ENCODE measurements at places on chromosomes 3 and 15.

- peak; percentile 75 for DNase-seq
Measured at GRCh38 chr3:53162672-53163443, 1.8 kb downstream of the PRKCD start.

DNA sequence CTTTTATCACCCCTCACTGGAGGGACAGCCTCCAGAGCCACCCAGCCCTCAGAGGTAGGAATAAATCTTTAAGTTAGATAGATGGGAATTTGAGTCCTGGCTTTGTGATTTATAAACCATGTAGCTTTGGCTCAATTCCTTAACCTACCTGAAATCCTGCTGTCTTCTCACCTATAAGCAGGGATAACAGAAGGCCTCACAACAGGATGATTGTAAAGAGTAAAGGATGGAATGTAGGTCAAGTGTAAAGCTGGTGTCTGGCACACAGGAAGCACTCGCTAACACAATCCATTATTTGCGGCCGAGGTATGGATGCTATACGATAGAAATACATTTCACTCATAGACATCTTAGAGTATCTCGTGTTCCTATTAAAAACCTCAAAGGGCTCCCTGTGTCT, 162.9 kb upstream of the LRTM1 start:
- no peak for DNase-seq

DNA sequence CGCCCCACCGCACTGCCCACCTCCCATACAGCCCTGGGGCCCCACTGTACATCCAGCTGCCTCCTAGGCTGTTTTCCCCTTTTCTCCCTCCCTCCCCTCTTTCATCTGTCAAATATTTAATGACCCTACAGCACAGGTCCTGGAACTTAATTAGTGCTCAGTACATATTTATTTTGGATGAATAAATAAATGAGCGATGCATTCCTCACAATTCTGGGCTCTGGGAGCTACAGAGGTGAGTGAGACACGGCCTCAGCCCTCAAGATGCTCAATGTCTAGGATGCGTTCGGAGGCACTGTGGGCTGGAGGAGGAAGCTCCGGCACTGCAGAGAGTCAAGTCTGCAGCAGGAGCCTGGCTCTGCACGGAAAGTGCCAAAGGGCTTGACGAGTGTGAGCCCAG, 175.0 kb downstream of the FAM43A start:
- no peak for DNase-seq

DNA sequence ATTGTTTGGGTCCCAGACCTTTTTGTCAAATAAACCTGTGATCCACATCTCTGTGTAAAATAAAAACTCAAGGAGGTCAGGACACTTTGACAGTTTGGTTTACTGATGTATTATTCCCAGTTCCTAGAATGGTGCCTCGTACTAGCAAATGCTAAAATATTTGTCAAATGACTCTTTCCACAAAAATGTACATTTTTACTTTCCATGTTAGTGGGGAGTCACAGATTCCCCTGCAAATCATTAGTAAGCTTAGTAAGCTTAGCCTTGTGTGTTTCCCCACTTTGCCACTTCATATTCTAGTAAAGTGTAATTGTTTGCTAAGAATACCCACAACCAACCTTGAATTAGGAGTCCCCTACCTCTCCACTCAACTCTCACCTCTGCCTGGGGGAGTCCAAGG, 2.4 kb upstream of the MAGI1 start:
- no peak for DNase-seq

GRCh38 chr15:61742591-61742990, 317.7 kb downstream of the VPS13C start:
- DNase-seq, result no peak

GRCh38 chr15:39488961-39489360, 91.9 kb upstream of the THBS1 start:
- no peak for DNase-seq

GRCh38 chr3:124635169-124635539, 95.1 kb upstream of the UMPS start:
- no peak for DNase-seq

DNA sequence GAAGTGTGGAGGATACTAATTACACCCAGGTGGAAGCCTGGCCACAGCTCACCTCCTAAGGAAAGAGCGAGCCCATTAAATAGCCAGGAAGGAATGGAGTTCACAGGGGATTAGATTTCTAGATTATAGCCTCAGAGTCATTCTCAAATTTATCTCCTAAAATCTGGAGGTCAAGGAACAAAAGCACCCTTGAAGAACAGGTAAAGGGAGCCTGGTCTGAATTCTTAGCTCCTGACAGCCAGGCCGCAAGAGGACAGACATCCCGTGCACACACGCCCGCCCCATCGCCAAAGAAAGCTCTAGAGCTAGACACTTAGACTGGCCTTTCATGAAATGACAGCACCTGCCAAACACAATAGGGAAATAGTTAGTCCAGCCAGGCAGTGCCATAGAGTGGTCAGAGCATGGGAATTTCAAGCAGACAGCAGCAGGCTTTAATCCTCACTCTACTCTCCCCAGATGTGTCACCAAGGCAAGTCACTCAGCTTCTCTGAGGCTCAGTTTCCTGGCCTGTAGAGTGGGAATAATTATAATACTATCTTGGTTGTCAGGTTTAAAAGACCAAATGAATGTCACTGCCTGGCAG, 59.2 kb downstream of the LIPC start:
- no peak for DNase-seq

DNA sequence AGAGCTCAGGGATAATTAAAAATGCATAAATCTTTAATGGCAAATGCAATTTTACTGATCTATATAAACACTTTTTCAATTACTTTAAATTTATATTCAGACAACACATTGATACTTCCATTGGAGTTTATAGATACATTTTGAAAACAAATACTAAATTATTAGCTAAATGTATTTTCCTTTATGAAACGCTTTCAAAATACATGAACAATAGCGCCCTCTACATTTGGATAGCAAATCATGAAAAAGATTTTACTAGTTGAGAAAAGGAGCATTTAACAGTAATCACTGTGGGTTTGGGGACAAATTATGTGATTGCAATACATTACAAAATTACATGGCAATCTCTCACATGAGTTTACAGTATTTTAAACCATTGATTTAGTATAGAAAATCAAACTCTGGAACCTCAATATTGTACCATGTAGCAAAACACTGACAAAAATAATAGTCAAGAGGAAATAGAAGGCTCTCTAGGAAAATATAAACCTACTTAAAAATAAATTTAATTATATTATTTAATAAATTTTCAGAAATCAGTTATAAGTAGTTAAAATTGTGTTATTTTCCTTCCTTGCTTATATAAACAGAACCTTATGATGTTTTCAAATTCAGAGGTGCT, 207.9 kb downstream of the ZIC1 start:
- DNase-seq, result no peak

DNA sequence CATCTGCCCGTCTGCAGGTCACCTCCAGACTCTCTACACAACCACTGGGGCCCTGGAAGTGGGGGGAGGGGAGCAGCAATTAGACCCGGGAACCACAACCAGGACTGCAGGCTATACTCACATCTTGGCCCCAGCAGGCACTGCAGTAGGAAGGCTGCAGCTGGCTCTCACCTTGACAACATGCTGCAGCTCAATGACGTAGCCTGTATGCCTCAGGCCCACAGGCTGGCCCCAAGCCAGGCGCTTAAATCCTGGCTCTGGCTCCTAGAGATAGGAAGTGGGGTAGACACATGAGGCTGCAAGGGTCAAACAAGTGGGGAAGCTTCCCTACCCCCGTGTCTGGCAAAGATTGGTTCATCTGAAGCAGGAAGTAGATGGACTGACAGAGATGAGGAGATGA, 4.6 kb upstream of the QRICH1 start:
- DNase-seq, result no peak

DNA sequence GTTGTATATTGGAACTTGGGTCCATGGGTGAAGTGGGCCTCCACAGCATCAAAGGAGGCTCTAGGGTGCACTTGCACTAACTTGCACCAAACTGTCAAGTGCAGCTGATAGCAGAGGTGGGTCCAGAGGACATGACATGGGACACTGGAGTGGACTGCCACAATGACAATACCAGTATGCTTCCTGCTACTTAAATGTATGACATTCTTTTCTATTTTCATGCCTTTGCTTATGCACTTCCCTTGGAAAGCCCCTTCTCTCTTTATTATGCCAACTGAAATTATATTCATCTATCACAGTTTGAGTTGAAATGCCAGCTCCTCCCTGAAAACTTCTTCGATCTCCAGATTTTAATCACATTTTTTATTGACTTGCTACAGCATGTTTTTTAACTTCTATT, 101.8 kb downstream of the CFAP20DC start:
- DNase-seq, result no peak

GRCh38 chr3:53250881-53251605, 4.8 kb downstream of the TKT start:
- no peak for DNase-seq

DNA sequence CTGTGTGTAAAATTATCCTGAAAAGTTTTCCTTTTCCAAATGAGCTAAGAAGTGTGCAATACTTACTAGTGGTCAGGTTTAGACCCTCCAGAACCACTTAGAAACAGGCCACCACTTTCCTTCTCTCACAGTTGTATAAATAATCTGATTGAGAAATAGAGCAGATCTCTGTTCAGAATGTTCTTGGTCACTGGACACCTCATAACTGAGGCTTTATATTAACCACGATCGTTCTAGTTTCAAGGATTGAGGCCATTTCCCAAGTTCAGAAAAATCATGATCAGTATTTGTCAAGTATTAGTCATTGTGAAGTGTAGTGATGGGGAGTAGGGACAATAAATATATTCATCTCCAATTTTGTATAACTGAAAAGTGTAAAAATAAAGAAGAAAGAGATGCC, 1.0 kb upstream of the MAP3K13 start:
- DNase-seq, result no peak

GRCh38 chr3:131491775-131492174, 11.0 kb downstream of the MRPL3 start:
- DNase-seq, result no peak

GRCh38 chr3:113607219-113607596, 74.9 kb downstream of the SIDT1 start:
- DNase-seq, result no peak

DNA sequence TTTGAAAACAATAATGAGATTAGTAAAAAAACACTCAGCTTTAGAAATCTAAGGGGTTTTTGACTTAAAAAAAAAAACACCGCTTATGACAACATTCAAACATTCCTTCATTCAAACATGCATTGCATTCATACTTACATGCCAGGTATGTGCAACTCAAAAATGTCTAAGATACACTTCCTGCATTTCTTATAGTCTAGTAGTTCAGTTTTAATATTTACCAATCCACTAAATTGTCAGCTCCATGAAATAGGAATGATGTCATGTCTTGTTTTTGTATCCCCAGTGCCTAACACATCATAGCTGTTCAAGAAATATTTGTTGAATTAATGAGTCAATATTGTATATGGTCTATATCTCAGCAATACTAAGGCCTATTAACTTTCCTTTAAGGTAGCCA, 51.7 kb downstream of the EIF4E3 start:
- DNase-seq, result no peak

DNA sequence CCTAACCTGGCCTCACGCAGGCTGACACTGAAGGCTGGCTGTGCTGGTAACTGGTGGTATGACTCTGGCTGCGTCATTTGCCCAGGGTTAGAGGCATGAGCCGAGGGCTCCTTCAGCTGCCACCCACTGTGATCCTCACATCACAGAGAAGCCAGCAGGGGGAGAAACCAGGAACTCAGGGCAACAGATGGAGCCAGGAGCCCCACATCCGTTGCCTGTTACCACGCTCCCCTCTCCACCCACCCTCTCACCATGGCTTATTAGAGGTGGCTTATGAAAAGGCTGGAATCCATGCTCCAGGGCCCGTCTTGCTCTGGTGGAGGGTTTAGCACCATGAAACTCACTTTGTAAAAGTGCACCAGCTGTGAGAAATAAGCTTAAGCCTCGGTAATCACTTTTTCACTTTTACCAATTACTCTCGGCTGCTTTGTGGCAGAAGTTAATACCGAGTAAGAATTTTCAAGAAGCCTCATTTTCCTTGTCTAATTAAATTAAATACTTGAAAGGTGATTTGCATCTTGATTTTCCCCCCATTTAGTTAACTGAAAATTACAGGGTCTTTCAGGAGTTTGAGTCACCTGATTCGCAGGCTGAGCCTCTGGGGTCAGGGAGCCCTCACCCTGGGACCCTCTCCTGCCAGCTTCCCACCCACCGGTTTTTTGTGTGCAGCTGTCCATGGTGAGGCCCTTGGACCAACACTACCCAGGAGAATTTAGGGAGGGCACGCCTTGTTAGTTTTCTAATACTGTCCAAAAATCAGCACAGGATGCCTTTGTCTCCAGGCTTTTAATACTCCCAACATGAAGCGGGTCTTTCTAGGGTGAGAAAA, 60.9 kb downstream of the ASB7 start:
- DNase-seq, result no peak

- DNase-seq, result no peak
Measured at GRCh38 chr3:45796902-45797637, 734 bp upstream of the SLC6A20 start.

- DNase-seq, result no peak
Measured at GRCh38 chr3:128385080-128385832, 81.4 kb downstream of the DNAJB8 start.

- peak; percentile 20 for DNase-seq
Measured at GRCh38 chr15:42549032-42549491, 424 bp downstream of the HAUS2 start.

DNA sequence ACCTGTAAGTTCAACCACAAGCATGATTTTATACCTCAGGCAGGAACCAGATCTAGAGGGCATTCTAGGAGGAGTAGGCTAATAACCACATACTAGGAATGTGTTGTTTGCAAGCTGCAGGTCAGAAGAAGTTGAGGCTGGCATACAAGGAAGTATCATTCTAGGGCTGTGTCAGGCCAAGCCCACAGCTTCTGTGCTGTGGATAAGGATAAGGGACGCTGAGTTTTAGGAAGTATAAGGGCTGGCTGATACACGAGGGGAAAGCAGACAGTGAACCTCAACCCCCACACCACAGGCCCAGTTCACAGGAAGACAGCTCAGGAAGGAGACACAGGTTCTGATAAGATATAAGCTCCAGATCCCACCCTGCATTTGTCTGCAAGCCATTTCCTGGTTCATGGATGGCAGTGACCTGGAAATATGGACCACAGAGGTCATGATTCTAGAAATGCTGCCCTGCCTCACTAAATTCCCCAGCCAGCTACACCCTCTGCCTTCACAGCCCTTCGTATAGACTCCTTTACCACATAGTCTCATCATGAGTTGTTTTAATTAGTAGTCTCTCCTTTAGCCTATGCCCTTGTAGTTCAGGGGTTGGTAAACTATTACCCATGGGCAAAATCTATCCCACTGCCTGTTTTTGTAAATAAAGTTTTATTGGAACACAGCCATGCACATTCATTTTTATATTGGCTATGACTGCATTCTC, 260.7 kb downstream of the OPA1 start:
- DNase-seq, result no peak

Measured in CD4-positive, alpha-beta T cell treated with Interleukin-15 for 1 hour (primary cell).